ENCODE measurements at places on chromosomes 7 and 10. TPM values are rescaled to one million over a fixed set of nuclear protein-coding genes. Genes with fewer than 3 reads are reported as not detected.

ZNF804B gene
- not detected for total RNA-seq

FBH1 gene
- 35.3 TPM for total RNA-seq

TMEM178B gene
- 4.0 TPM for total RNA-seq

CFAP58 gene
- 0.12 TPM for total RNA-seq

SFTPA2 gene
- 0.32 TPM for total RNA-seq

ANKRD30A gene
- total RNA-seq: not detected

HACD1 gene
- total RNA-seq: 19.0 TPM

RRP12 gene
- total RNA-seq: 25.8 TPM

HOXA3 gene
- total RNA-seq: 5.4 TPM

PILRB gene
- total RNA-seq: 15.0 TPM

FLNC gene
- total RNA-seq: 2.0 TPM

- ATAC-seq: no peak
These were observed 636.6 kb downstream of the SDK1 start for GRCh38 chr7:3937605-3938004.

GRCh38 chr7:77542409-77542808, 5.3 kb downstream of the PTPN12 start:
- ATAC-seq: no peak

DNA sequence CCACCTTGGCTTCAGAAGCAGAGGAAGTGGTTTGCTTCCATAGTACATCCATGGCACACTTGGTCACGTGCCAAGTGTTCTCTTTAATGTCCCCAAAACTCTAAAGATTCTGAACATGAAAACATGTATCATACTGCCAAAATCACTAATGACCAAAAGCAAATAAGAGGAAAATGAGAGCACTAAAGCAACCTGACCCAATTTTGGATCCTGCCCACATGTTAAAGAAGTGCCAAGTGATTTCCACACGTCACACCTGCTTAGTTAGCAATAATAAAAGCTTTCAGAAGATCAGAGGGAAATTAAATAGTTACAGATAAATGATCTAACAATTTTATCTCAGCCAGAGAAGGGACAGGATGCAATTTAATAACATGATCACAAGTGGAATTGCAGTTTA, 1170.0 kb downstream of the XPNPEP1 start:
- no peak for ATAC-seq

GRCh38 chr7:1532456-1533254, 2.2 kb downstream of the MAFK start:
- peak; percentile 62 for ATAC-seq

DNA sequence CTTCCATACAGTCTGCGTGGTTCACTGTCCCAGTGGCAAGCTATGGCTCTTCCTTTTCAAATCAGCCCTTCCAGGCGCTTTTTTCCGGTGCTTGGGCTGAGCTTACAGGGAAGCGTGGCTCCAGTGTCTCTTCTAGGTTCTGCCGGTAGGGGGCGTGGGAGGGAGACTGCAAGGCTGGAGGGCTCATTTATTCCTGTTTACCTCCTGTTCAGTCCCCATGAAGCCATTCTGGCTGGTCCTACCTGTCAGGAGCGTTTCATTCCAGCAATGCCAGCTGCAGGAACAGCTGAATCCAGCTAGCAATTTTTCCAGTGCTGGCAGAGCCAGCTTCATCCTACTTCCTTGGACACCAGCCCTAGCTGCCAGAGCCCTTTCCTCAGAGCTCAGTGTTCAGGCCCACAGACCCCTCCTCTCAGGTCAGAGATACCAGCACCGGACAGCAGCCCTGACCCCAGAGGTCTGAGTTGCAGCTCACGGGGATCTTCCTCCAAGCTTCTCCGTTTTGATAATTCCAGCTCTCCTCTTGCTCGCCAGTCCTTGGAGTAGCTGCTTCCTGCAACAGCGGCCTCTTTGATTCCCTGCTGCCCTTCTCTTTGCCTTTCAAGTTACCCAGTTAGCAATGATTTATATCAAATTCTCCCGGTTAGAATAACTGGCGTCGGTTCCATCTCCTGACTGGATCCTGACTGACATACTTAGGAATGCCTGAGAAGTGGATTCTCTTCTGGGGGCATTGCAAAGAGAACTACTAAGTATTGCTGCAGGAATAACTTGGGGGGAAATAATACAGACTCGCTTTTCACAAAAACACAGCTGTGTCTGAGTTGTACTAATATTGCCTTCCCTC, 129.8 kb downstream of the FRMD4A start:
- ATAC-seq: no peak

DNA sequence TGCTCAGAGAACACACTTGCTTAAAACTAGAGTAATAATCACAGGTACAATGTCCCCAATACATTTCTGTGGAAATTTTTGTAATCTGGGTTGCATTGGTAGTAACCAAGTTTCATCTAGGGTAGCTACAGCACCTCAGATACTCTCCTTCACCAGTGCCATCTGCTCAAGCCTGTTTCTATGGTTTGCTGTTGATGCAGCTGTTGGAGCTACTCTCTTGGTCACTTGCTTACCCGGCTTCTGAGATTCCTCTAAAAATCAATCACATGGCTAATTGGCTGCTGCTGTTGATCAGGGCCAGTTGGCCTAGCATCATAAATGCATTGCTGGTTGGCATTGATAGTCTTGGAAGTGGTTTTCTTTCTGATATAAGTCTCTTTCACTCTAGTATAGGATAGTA, 220.8 kb downstream of the BICC1 start:
- ATAC-seq: no peak

GRCh38 chr7:8042796-8043535, 74.4 kb downstream of the GLCCI1 start:
- ATAC-seq: no peak

GRCh38 chr10:47033541-47034270, 122.5 kb downstream of the PTPN20 start:
- no peak for ATAC-seq

GRCh38 chr7:102080434-102081243, 206.0 kb upstream of the SH2B2 start:
- no peak for ATAC-seq

- ATAC-seq: no peak
These were observed 37.1 kb upstream of the PRKAG2 start for GRCh38 chr7:151914051-151914450.

- peak; percentile 31 for ATAC-seq
These were observed 15.9 kb upstream of the CFAP46 start for GRCh38 chr10:132957981-132958882.

DNA sequence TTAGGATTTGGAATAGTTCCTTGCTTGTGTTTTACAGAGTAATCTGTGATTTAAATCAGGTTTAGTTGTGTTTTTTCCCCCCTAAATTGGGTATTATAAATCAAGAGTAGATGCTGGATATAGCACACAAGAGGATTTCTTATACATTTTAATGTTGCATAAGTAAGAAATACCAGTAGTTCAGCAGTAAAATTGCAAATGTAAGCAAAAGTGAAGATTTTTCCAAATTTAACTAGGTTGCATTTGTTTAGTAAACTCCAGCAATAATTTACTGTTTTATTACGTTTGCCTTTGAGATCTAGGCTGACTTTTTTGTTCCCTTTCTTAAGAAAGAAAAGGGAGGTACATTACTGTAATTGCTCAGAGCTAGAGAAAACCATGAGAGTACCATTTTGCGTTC, 207.3 kb downstream of the LRMDA start:
- ATAC-seq: no peak
